ENCODE measurements at places on chromosomes 2 and 18.

DNA sequence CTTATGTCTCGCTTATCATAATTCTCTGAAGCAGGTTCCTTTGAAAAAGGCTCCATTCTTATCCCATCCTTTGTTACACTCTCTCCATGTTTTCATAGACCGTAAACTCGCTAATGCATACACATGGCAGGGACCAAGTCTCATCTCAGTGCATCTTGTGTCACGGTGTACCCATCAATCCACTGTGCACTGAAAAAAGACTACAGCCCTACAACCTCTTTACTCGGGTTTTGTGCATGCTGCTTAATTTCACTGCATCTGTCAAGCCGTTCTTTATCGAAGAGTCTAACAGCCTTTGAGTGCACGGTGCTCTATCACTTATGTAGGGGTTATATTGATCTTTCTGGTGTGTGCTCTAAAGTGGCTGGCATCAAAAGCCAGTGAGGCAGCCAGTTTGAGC, 302.9 kb upstream of the ERBB4 start:
- DNase-seq: no peak

DNA sequence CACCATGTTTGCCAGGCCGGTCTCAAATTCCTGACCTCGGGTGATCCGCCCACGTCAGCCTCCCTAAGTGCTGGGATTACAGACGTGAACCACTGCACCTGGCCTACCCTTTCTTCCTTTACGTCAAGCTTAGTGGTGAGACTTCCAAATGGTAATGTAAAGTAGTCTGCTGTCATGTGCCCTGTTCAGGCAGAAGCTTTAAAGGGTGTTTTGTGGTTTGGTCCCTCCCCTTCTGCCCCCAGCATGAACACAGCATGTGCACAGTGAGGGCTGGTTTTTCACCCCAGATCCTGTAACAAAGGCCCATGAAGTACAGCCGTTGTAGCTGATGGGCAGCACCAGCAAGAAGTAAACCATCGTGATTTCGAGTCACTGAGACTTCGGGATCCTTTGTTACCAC, 2.7 kb upstream of the DTYMK start:
- DNase-seq: no peak

DNA sequence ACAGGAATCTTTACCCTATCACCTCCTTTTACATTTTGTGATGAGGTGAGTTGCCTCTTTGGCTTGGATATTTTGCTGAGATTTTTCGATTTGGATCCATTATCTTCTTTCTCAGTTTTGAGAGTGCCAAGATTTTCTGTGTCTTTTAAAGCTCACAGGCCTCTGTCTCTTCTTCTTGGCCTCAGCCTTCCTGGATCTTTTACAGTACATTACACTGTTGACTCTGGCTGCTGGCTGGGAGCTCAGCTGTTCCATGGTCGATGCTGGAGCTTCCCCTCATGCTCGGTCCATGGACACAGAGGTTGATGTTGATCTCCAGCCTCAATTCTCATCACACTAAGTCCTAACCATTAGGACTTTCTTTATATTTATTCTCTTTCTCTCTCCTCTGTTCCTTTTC, 332.8 kb upstream of the UBE2E3 start:
- DNase-seq: no peak

DNA sequence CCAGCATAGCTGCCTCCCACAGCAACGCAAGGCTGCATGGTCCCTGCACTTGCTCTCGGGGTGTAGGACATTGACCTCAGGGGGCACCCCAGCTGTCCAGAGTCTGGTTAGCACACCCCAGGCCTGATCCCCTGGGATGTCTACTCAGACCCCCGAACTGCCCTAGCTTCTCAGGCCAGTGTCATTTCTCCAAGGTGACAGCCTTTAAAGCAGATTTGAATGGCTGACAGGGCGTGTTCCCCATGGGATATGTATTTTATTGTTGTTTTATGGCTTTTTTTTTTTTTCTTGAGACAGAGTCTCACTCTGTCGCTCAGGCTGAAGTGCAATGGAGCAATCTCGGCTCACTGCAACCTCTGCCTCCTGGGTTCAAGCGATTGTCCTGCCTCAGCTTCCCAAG, 40.8 kb upstream of the PTMA start:
- no peak for DNase-seq

DNA sequence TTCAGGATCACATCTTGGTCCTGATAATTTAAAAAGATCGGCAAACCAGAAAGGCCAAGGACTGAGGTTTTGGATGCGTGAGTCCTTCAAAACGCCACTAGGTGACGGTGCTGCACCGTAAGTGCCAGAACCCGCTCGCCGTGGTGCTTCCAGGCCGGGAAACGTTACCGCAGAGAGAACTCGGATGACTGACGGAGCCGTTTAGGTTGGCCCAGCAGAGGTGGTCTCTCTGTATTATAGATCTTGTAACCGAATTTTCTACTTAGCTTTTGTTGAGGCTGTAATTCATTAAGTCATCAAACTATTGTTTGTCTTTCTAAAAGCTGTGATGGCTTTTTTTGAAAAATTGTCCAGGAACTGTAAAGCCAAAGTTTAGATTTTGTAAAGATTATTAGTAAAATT, 39.8 kb upstream of the ADCYAP1 start:
- peak; percentile 50 for DNase-seq

DNA sequence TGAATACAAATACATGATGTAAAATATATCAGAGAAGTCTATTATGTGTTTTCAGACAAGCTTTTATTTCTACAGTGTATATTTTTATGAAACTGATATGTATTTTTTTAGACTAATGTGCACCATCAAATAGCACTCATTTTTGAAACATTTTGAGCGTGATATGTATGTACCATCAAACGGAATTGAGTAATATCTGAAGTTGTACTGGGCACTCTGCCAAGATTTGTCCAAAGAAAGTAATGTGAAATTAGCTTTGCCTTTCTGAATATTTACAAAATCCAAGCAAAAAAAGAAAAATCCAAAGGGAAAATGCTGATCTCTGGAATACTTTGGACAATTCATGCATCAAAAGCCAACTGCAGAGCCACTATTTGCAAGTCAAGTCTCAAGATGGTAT, 972.0 kb downstream of the DPP10 start:
- DNase-seq: no peak

- no peak for DNase-seq
These were observed 17.8 kb downstream of the CTAGE1 start for GRCh38 chr18:22399949-22400348.

DNA sequence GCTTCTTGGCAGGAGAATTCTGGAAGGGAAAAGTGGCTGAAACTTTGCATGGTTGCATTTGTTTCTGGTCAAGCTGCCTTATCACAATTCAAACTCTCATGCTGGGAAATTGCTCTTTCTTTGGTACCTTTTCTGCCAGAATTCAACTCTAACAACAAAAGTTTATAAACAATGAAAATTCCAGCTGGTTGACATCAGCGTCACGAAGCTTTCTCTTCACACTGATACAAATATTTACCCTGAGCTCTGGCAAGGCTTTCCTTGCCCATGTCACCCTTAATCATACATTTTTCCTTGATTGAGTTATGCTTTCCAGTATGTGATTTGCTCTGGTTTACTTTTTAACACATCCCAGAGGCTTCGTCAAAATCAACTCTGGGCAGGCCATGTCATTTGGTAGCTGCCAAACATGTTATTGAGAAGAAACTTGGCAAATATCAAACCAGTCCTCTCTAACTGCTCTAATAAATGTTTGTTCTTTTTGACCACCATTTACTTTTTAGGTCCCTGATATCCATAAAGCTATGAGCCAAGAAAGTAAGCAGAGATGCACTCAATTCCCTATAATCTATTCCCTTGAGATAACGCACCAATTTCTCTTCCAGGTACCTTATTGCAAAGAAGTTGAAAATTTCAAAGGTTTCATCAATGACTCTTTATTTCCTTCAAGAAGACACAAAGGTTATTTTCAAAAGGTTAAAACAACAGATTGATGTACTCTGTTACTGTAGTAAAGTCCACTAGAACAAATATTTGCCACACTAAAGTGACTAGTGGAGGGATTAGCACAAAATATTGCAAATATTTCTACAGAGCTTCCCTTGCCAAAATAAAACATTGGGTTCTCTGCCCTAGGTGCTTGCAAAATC, 1241.1 kb upstream of the ZEB2 start:
- DNase-seq: no peak

Measured in NCI-H1105 treated with DMSO at 0.1 percent for 48 hours (cell line).